ENCODE measurements at places on chromosomes 3 and 15. TPM values are rescaled to one million over a fixed set of nuclear protein-coding genes. Genes with fewer than 3 reads are reported as not detected.

- no peak for DNase-seq
Measured at GRCh38 chr3:156161172-156161571, 40.8 kb downstream of the KCNAB1 start.

DNA sequence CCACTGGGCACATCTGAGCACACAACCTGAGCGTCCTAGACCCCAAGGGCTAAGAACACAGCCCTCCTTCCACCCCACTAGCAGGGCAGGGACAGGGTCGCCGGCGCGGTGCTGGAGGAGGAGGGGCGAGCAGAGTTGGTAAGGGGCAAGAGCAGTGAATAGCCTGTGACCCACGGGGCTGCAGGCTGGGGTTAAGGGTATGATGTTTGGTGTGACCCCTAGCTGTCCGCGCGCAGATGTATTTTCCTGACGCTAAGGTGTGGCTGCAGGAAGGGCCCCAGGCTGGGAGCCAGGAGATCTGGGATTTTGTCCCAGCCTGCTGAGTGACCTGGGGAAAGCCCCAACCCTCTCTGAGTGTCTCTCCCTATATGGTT lies 1.3 kb upstream of the C15orf39 start:
- no peak for DNase-seq

DNA sequence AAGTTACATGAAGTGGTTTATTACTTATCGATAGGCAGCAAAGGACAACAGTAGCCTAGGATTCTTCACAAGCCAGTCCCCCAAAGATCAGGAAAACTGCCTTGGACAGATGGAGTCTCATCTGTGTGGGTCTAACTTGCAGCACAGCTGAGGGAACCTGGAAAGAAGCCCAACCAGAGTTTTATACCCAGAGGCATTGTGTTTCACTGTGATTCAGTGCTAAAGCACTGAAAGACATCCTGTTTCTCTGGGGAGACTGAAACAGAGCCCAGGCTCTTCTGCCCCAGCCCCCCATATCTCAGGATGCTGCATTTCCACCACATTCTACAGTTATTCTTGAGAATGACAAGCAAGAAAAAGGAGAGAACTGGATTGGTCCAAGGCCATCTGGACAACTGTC lies 48.2 kb upstream of the PYDC2 start:
- DNase-seq, result no peak

- no peak for DNase-seq
Measured at GRCh38 chr3:64220161-64220914, 4.9 kb downstream of the PRICKLE2 start.

The DAZL gene
- not detected for total RNA-seq

GRCh38 chr3:64049136-64049535 lies 25.8 kb upstream of the PSMD6 start:
- DNase-seq, result peak; percentile 6

The CLRN1 gene
- not detected for total RNA-seq

All from activated naive CD4-positive, alpha-beta T cell treated with anti-CD3 and anti-CD28 coated beads for 36 hours (primary cell).